Renal cortex interstitium (tissue), 15 donors: ENCODE measurements at places on chromosomes 16 and 17.

DNA sequence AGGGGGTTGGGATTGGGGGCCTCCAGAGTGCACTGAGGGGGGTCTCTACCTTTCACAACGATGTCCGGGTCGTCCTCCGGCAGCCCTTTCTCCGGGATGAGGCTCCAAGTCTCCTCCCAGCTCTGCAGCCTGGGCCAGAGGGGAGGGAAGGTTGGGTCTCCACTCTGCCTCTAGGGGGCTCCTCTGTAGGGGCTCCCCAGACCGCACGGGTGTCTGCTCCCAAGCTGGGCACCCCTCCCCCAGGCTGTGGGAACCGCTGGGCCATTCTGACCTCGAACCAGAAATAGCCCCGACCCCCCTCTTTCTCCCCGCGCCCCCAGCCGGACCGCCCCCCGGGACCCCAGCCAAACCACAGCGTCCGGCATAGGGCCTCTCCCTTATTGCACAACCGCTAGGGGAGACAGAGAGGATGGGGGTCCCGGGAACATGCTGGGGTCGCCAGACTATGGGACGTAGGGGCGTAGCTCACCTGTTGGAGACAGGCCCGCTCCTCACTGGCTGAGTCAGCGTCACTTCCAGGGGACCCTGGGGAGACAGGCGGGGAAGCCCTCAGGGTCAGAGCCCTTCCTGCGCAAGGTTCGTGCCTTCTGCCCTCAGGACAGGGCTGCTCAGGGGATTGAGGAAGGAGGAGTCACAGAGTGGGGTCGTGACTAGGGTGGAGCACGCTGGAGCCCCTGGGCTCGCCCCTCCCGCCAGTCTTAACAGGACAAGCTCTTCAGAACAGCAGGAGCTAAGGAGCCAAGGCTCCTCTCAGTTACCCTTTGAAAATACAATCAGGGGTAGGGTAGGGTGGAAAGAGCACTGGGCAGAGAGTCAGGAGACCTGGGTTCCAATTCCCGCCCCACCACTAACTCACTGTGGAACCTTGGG, 2.7 kb downstream of the PLEKHH3 start:
- DNase-seq = no peak

DNA sequence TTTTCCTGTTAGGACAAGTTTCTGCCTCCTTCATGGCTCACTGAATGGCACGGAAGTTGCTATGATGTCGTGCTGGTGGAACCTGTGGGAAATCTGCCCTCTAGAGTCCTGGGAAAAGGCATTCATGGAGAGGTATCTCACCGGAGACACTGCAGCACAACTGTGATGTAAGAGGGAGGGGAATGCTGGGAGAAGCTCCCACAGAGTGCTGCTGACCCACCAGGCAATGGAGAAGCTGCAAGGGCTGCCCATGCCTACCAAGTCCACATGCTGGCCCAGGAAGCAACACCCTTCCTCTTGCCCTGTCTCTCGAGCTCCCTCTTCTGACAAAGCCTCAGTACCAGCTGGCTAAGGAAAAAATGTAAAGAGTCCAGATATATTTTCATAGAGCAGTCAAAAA, 45.2 kb upstream of the SLC5A11 start:
- DNase-seq = no peak

- DNase-seq = peak; percentile 46
Measured at GRCh38 chr16:2838928-2839327, 8.8 kb downstream of the ZG16B start.

- no peak for DNase-seq
Measured at GRCh38 chr17:1043601-1044251, 46.8 kb downstream of the TIMM22 start.

DNA sequence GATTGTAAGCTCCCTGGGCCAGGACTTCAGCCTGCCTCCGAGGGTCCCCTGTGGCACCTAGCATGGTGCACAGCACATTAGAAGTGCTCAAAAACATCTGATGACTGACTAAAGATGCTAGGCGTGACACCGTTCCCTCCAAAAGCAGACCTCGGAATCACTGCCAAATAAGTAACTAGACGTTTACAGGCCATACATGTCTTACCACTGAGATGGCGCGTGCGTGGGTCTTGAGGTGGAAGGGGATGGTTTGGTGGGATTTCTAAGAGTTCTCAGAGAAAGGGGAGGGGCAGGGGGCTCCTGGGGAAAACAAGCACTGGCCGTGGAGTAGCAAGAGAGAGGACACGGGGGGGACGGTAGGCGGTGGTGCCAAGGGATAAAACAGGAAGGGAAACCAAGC, 12.4 kb downstream of the MPO start:
- DNase-seq = no peak

- DNase-seq = no peak
Measured at GRCh38 chr17:633133-633532, 81.5 kb downstream of the VPS53 start.

GRCh38 chr17:40958086-40958953, 8.4 kb downstream of the KRT39 start:
- DNase-seq = no peak

GRCh38 chr16:772959-773358, 12.4 kb downstream of the MSLN start:
- no peak for DNase-seq

- no peak for DNase-seq
Measured at GRCh38 chr16:82892324-82892723, 265.6 kb downstream of the CDH13 start.

- no peak for DNase-seq
Measured at GRCh38 chr17:72273289-72274056, 152.7 kb downstream of the SOX9 start.

GRCh38 chr16:31215287-31216162, 1.4 kb downstream of the PYDC1 start:
- no peak for DNase-seq

DNA sequence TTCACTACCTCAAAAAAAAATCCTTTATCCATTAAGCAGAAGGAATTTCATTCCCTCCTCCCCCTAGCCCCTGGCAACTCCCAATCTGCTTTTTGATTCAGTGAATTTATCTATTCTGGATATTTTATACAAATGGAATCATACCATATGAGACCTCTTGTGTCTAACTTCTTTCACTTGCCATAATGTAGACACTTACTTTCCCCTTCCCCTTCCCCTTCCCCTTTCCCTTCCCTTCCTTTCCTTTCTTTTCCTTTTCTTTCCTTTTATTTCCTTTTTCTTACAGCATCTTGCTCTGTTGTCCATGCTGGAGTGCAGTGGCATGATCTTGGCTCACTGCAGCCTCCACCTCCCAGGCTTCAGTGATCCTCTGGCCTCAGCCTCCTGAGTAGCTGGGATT, 50.5 kb downstream of the PSMD12 start:
- no peak for DNase-seq

DNA sequence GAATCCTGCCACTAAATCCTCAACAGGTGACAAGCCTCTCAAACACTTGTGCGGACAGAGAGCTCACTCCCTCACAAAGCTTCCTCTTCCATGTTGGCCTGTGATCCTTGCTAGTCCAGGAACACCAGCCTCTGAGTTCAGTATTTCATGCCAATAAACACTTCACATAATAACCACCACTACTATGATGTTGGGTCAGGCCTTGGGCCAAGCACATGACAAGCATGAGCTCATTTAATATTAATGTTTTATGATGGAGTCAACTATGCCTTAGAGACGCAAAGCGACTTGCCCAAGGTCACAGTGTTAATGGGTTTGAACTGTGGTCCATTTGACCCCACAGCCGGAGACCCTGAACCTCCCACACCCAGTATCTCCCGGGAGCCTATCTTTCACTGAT, 129.1 kb downstream of the GAS7 start:
- no peak for DNase-seq

DNA sequence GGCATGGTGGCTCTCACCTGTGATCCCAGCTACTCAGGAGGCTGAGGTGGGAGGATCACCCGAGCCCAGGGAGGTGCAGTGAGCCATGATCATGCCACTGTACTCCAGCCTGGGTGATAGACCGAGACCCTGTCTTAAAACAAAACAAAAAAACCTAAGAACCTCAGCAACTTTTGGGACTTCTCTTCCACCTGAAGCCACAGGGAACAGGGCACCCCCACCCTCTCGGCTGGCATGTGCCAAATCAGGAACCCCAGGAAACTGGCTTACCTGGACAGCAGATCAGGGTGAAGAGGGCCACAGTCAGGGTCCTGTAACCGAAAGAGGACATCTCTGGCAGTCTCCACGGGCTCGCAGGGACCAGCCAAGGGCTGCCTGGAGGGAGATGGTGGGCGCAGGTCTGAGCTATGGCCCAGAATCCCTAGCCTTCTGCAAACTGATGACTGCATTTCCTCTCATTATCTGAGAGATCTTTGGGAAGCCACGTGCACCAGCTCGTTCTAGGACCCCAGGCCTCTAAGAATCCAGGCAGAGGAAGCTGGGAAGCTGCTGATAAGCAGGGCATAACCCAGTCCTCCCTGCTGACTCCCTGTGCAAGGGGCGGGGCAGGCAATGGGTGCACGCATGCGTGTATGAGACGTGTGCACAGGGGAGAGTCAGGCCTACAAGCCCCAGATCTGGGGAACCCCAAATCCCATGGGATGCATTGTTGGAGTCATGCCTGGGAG, 8.4 kb downstream of the PRR29 start:
- no peak for DNase-seq

GRCh38 chr17:49565948-49566491, 9.7 kb upstream of the NXPH3 start:
- no peak for DNase-seq

GRCh38 chr16:3797473-3797872, 80.1 kb upstream of the TRAP1 start:
- no peak for DNase-seq

DNA sequence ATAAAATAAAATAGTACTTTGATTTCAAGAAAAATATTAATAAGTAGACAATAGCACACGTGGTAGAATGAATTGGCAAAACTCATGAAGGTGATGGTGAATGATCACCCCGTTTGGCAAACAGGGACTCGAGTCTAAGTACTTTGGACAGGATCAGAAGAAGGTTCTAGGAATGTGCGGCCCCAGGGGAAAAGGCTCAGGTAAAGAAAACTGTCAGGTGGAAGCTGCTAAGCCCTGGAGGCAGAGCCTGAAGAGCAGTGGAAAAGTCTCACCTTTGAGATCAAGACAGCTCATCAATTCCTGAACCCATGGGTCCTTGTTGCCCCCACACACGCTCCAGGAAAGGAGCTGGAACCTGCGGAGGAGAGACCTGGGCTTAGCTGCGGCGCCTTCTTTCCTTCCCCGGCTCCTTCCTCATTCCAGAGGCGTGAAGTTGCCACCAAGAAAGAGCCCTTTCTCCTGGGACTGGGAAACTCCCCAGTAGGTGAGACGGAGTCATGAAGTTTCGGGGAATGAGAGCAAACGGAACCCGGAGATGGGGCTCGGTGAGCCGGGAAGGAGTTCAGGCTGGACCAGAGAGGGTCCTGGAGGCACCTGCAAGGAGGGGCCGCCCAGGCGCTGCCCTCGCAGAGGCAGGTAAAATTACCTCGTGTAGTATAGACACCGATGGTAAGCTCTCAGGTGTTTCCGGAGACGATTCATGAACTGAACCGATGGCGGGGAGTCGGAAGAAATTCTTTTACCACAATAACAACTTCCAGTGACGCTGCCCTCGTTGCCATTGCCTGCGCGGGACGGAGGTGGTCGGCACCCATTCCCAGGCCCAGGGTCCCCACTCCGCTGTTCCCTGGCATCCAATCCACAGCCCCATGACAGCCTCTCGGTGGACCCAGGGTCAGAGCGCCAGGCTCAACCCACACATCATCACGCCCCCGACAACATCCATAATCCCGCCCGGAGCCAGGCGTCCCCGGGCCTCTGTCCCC, 1.2 kb upstream of the ZMYND15 start:
- DNase-seq = no peak

DNA sequence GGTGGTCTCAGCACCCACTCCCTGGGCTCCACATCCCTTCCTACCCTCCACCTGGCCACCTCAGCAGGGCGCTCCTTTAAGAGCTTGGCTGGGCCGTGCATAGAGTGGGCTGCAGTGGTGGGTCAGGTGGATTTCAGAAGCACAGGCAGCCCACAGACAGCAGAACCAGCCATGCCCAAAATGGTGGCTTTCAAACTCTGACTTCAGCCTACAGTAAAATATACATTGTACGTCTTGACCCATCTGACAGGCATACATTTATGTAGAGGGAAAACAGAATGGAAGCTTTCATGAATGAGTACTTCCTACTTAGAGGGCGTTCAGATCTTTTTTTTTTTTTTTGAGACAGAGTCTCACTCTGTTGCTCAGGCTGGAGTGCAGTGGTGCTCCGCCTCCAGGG, 26.0 kb upstream of the LASP1NB start:
- DNase-seq = no peak

DNA sequence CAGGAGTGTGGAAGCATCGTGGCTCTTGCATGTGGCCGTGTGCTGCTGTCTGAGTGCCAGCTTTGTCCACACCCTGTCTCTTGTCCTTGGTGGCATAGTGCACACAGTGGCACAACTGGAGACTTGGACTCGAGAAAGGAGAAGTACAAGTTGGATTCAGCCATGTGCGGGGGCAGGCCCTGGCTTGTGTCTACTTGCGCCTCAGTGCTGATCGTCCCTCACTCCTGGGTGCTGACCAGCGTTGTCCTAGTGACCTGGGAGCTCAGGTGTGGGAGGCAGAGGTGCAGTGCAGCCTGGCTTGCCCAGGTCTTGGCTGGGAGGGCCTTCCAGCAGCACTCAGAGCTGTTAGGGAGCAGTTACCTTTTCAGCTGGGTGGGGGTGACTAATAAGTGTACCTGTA, 20.6 kb downstream of the MPRIP start:
- no peak for DNase-seq

DNA sequence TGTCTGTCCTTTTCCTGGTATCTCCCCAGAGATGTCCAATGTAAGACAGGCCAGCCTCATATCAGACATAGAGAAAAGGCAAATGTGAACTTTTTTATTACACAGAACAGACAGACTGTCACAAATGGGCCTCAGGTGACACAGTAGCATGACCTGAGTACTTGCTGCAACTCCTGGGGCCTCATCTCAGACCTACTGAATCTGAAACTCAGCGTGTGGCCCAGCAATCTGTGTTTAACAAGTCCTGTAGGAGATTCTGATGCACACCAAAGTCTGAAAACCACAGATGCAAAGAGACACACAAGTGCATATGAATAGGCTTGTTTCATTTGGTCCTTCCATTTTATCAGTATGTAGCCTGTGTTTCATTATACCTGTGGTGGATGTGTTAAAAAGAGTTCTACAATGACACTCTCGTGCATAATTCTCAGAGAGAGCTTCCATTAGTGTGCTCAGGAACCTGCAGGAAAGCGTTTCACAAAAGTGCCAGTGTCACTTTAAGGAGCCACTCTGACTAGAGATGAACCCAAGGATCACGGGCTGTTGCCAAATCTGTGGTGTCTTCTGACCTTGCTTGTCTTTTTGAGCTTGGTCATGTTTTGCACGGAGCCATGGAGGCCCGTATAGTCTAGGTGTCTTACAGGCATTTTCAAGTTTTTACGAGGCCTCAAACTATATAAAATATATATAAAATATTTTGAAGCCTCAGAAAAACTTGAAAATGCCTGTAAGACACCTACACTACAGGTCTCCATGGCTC, 33.8 kb upstream of the NF1 start:
- no peak for DNase-seq

DNA sequence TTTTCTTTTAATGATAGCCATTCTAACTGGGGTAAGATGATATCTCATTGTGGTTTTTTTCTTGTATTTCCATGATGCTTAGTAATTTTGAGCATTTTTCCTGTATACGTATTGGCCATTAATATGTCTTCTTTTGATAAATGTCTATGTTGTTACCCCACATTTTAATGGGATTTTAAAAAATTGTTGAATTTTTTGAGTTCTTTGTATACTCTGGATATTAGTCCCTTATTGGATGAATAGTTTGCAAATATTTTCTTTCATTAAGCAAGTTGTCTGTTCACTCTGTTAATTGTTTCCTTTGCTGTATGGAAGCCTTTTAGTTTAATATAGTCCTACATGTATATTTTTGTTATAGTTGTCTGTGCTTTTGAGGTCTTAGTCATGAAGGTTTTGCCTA, 79.8 kb downstream of the BCAS3 start:
- DNase-seq = no peak
